ENCODE measurements at places on chromosomes 3 and 15. TPM values are rescaled to one million over a fixed set of nuclear protein-coding genes. Genes with fewer than 3 reads are reported as not detected.

Gene SPATA16
- total RNA-seq, result not detected

Gene LPCAT4
- total RNA-seq, result 68.0 TPM

Gene ARPP19
- 199 TPM for total RNA-seq

Gene PRICKLE2
- not detected for total RNA-seq

Gene FANCD2OS
- not detected for total RNA-seq

Gene ST3GAL6
- total RNA-seq, result not detected

Gene STRC
- 0.17 TPM for total RNA-seq

Gene LRRC31
- not detected for total RNA-seq

Gene PRR20G
- not detected for total RNA-seq

Gene BSN
- 0.25 TPM for total RNA-seq

Gene BOC
- total RNA-seq, result not detected

Gene PCOLCE2
- total RNA-seq, result 0.52 TPM

Gene IL12A
- not detected for total RNA-seq

Gene CIB1
- total RNA-seq, result 171 TPM

Gene GOLGA8T
- 0.15 TPM for total RNA-seq

Gene SLC9A9
- total RNA-seq, result 1.0 TPM

All from activated CD8-positive, alpha-beta memory T cell treated with anti-CD3 and anti-CD28 coated beads for 36 hours (primary cell).